ENCODE measurements at places on chromosomes 7 and 10. TPM values are rescaled to one million over a fixed set of nuclear protein-coding genes. Genes with fewer than 3 reads are reported as not detected.

AQP1 gene
- 56.5 TPM for total RNA-seq

ZNF804B gene
- total RNA-seq = not detected

ARHGEF35 gene
- 10.3 TPM for total RNA-seq

STOX1 gene
- total RNA-seq = 5.7 TPM

HMX2 gene
- not detected for total RNA-seq

ZPBP gene
- total RNA-seq = not detected

PNLIP gene
- total RNA-seq = 1.4 TPM

CDHR1 gene
- total RNA-seq = 1.7 TPM

KLF14 gene
- 0.89 TPM for total RNA-seq

LEP gene
- 0.59 TPM for total RNA-seq

HOXA4 gene
- total RNA-seq = 0.69 TPM

ATE1 gene
- 32.0 TPM for total RNA-seq

ATRNL1 gene
- 24.4 TPM for total RNA-seq

MMD2 gene
- total RNA-seq = not detected

PNLIPRP2 gene
- total RNA-seq = not detected

MYPN gene
- 9.4 TPM for total RNA-seq

DNA sequence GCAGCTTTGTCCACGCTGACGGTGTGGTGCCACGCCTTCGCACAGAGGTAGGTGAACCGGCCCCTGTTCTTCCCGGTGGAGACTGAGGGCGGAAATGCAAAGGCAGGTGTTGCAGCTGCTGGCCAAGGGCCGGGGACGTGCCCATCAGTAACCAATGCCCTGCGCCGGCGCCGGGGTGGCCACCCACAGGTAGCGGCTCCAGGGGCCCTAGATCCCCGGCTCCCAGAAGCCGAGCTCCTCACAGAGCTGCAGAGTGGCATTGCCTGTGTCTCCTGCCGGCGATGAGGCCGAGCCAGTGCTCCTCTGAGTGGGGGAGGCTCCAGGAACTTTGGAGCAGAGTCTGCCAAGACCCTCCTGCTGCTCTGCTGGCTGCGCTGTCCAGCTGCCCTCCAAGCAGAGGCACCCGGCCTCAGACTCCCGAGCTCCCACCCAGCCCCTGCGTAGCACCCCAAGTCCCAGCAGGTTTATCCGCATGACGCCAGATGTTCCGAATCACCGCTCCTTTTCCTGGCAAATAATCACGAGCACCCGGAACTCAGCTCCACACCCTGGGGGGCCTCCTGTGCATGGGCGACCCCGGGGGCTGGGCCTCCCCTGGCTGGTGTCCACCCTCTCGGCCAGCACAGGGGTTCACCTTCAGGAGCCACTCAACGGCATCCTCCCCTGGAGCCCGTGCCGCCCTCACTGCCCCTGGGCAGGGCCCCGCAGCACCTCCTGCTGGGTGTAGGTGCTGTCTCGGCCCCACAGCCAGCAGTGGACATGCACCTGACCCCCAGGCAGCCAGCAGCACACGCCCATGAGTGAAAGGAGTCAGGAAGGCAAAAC, 22.1 kb downstream of the CFAP46 start:
- no peak for DNase-seq

DNA sequence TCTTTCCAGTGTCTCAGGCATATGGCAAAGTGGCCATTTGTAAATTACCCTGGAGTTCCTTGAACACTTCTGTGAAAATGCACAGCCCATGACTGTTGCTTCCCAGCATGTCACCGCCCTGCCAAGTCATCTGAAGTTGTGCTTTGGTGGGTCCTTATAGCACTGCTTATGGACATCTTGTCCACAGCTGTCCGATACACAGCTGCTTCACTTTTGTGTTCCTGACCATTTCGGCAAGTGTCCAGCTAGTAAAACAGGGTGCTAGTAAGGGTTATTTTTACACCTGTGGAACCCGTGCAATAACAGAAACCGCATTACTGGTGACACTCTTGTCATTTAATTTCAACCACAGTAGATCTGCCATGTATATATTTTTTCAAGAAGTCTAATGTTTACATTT, 29.7 kb downstream of the PIP4K2A start:
- no peak for DNase-seq

GRCh38 chr7:2109936-2110609, 122.7 kb downstream of the MAD1L1 start:
- no peak for DNase-seq

- DNase-seq = no peak
Observed at GRCh38 chr10:51469686-51470085, 229.7 kb downstream of the CSTF2T start.

- DNase-seq = no peak
Observed at GRCh38 chr10:60978287-60979115, 34.5 kb upstream of the RHOBTB1 start.

DNA sequence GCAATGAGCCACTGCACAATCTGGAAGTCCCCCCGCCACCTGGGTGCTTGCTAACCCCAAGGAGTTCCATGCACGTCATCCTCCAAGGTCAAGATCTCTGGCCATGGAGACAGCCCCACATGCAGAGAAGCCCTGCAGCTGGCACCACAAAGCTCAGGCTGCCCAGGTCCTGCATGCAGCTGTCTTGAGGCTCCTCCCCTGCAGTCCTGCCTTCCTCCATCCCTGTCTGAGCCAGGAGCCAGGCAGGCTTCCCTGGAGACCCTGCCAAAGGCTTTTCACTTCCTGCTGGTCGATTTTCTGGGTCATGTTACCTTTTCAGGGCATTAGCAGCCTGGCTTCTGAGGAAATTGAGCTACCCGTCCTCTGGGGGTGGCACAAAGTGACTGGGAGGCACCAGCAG, 12.5 kb upstream of the TMEM72 start:
- DNase-seq = no peak

GRCh38 chr7:150860291-150860977, 8.1 kb downstream of the AOC1 start:
- no peak for DNase-seq

DNA sequence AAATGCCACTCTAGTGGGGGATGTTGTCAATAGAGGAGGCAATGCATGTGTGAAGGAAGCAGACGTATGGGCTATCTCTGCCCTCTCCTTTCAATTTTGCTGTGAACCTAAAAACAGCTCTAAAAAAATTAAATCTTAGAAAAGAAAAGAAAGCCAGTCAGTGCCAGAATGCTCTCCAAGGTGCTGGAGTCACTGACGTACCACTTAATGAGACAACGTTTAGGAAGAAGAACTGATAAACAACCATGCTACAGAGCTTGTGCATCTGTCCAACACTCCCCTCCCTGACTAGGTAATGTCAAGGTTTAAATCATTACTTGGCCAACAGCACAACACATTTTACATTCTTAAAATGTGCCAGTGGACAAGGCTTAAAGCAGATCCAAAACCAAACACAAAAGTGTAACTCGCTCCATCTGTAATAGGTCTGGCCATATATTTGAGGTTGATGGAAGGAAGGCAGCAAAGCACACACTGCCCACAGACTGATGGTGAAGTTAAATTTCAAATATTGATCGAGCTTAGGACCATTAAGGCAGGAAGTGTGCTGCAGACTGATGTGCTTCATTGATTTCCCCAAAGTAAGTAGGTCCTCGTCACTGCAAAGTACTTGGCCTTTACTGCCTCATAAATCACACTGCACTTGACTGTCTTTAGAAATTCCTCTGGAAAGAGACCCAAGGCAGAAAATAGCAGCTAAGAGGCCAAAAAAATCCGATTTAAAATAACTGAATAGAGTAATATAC, 15.5 kb downstream of the ARMH3 start:
- no peak for DNase-seq

GRCh38 chr7:122699017-122699416, at the start of gene RNF133:
TSS of gene RNF133 (minus strand) at chr7:122699117. CDS start at chr7:122698918, 199 bp downstream.
- DNase-seq = no peak

GRCh38 chr7:52547308-52547910, 488.0 kb upstream of the POM121L12 start:
- no peak for DNase-seq

- no peak for DNase-seq
Observed at GRCh38 chr7:105559926-105560325, 21.4 kb downstream of the EFCAB10 start.

DNA sequence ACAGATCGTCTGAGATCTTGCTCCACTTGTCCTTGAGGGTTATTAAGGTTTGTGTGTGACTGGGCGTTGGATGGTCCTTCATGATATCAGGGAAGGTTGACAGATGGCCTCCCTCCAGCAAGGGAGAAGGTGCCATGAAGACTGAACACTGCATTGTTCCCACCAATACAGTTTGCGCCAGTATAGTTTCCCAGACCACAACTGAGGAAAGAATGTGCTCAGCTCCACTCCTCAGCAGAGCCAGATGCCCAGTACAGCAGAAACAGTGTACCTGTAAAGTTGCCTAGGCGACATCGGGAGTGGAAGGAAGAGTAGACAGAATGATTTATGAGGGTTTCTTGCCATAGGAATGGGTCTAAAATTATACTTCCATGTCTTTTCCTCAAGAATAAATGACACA, 137.5 kb downstream of the ST7 start:
- DNase-seq = no peak

GRCh38 chr10:104527013-104527412, 114.1 kb upstream of the SORCS3 start:
- no peak for DNase-seq

- no peak for DNase-seq
Observed at GRCh38 chr10:75165684-75166622, 44.6 kb upstream of the VDAC2 start.

- no peak for DNase-seq
Observed at GRCh38 chr10:110068780-110069179, 61.0 kb downstream of the ADD3 start.

- no peak for DNase-seq
Observed at GRCh38 chr10:14553448-14553847, 221.2 kb downstream of the FAM107B start.

- peak; percentile 80 for DNase-seq
Observed at GRCh38 chr10:119412244-119413092, 130.1 kb downstream of the RGS10 start.

- DNase-seq = no peak
Observed at GRCh38 chr10:126670056-126670894, at the start of gene C10orf90. TSS of gene C10orf90 (minus strand) at chr10:126670693. CDS start at chr10:126670480, 213 bp downstream.

DNA sequence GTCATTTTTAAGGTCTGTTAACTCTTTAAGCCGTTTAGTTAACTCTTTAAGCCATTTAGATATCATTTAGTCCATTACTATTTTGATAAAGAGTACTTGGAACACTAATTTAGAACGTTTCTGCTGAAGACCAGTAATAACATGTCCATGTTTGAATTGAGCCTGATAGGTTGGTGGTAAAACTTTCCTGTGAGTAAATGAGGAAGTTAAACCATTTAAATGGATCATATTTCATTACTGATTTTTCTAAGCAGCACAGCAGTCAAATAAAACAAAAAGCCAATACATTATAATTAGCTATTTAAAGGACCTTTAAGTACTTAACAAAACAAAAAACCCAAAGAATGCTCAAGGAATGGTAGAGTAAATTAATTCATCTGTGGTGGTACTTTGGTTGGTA, 29.4 kb downstream of the PHTF2 start:
- no peak for DNase-seq

DNA sequence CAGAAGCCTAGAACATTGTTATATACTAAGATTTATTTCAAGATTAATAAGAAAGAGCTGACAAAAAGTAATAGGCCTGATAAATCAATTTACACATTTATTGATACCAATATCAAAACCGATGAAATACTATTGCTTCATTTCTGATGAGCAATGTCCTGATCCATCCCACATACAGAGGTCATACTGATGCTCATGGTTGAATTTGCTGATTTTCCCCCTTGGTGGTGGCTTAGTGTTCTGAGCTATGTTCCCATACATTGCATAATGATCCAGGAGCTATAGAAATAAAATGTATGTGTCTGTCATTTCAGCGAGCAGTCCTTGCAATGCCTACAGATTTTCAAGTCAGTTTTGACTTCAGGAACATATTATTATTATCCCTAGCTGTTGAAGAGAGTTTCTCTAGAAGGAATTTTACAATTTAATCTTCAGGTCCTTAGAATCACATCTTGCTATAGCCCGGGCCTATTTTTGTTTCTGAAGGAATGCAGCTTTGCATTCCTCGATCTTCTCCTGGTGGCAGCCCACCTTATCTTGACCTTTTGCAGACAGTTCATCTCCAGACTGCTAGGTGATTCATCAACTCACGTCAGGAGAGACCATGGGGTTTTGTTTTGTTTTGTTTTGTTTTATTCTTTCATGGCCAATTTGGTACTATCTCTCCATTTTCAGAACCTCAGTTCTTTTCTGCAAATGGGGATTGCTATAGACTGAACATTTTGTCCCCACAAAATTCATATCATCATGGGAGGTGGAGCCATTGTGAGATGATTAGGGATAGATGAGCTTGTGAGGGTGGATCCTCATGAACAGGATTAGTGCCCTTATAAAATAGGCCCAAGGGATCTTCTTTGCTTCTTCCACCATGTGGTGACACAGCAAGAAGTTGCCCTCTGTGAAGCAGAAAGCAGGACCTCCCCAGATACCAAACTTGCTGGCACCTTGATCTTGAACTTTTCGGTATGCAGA, 465.6 kb upstream of the IGFBP3 start:
- DNase-seq = no peak

DNA sequence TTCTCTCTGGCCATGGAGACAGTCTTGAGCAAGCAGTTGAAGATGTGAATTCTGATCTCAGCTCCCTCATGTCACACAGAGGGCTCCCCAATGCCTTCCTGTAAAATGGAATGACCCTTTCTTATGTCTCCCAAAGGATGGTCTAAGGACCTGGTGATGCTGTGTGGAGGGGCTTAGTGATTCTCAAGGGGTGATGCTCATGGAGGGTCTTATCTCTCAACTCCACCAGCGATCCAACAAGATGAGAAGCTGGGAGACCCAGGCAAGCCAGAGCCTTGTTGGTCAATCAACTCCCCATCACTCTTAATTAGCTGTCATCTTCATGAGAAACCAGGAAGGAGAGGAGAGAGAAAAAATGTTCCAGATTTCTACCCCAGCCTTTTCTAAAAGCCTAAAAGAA, 78.0 kb upstream of the SORCS3 start:
- no peak for DNase-seq

DNA sequence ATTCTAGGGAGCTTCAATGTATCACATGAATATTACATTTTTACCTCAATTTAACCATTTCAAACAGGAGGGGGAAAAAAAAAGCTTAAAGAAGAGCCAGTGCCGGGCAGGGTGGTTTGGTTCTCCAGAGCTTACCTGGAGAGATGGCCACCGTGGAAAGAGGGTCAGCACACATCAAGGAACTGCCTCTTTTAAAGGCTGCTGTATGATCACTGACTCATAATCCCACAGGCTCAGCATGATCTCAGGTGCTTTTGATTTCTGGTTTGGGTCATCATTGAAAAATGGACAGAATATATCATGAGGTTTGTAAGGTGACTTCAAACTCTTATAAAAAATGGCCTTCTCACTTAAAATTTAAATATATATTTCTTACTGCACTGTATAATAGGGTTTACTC, 67.5 kb upstream of the MDFIC start:
- no peak for DNase-seq

- DNase-seq = no peak
Observed at GRCh38 chr10:17115683-17116082, 13.9 kb downstream of the CUBN start.

- DNase-seq = no peak
Observed at GRCh38 chr10:46524472-46525176, 31.8 kb downstream of the GPRIN2 start.

- no peak for DNase-seq
Observed at GRCh38 chr10:120897343-120897742, 46.2 kb downstream of the WDR11 start.

All from skin of body (tissue), 3 donors.